Adrenal gland (tissue), 19 donors: ENCODE measurements at places on chromosomes 3 and 15. TPM values are rescaled to one million over a fixed set of nuclear protein-coding genes. Genes with fewer than 3 reads are reported as not detected.

PIF1 gene
- 3.0 TPM for polyA plus RNA-seq

SEMA5B gene
- polyA plus RNA-seq: 0.99 TPM

ZBTB20 gene
- 22.8 TPM for polyA plus RNA-seq

ERC2 gene
- polyA plus RNA-seq: 1.1 TPM

VGLL3 gene
- polyA plus RNA-seq: 1.5 TPM

FAIM gene
- 9.3 TPM for polyA plus RNA-seq

KBTBD8 gene
- polyA plus RNA-seq: 1.2 TPM

MKRN3 gene
- polyA plus RNA-seq: not detected

CATSPER2 gene
- polyA plus RNA-seq: 34.7 TPM

HESX1 gene
- 1.5 TPM for polyA plus RNA-seq

GALNT15 gene
- polyA plus RNA-seq: 10.8 TPM

CELF6 gene
- 24.1 TPM for polyA plus RNA-seq

MED12L gene
- polyA plus RNA-seq: 1.6 TPM

GPR87 gene
- not detected for polyA plus RNA-seq

AADAC gene
- polyA plus RNA-seq: 26.9 TPM

SERPINI2 gene
- not detected for polyA plus RNA-seq

PLSCR5 gene
- polyA plus RNA-seq: not detected

SLC51A gene
- 35.0 TPM for polyA plus RNA-seq

CSPG5 gene
- polyA plus RNA-seq: 0.68 TPM

RPL39L gene
- 3.6 TPM for polyA plus RNA-seq

WDR76 gene
- 0.80 TPM for polyA plus RNA-seq

MRPL46 gene
- 36.7 TPM for polyA plus RNA-seq

IQCF5 gene
- polyA plus RNA-seq: not detected

STARD5 gene
- 5.1 TPM for polyA plus RNA-seq

ZNF717 gene
- polyA plus RNA-seq: 6.6 TPM

UPK1B gene
- polyA plus RNA-seq: not detected

MORF4L1 gene
- polyA plus RNA-seq: 935 TPM

NLGN1 gene
- 0.64 TPM for polyA plus RNA-seq

ITPKA gene
- polyA plus RNA-seq: 0.73 TPM

ZBTB11 gene
- polyA plus RNA-seq: 6.7 TPM

PRR20G gene
- polyA plus RNA-seq: not detected

WDR72 gene
- not detected for polyA plus RNA-seq

RBMS3 gene
- polyA plus RNA-seq: 52.4 TPM

CSTA gene
- polyA plus RNA-seq: 8.8 TPM

DPH3 gene
- 6.6 TPM for polyA plus RNA-seq

ITIH1 gene
- 0.40 TPM for polyA plus RNA-seq
